ENCODE measurements at places on chromosomes 11 and 22.

GRCh38 chr11:106276859-106277436, 199.5 kb downstream of the AASDHPPT start:
- DNase-seq, result no peak

DNA sequence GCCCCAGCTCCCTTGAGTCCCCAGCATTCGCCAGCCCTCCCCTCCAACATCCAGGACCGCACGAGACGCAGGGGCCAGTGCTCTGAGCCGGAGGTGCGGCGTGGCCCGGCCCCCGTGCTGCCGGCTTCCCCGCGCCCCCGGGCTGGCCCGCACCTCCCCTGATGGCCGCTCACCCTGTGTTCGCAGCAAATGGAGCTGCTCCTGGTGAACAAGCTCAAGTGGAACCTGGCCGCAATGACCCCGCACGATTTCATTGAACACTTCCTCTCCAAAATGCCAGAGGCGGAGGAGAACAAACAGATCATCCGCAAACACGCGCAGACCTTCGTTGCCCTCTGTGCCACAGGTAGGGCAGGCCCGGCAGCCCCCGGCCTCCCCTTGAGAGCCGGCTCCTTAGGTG, 2.7 kb downstream of the CCND1 start:
- DNase-seq, result no peak

DNA sequence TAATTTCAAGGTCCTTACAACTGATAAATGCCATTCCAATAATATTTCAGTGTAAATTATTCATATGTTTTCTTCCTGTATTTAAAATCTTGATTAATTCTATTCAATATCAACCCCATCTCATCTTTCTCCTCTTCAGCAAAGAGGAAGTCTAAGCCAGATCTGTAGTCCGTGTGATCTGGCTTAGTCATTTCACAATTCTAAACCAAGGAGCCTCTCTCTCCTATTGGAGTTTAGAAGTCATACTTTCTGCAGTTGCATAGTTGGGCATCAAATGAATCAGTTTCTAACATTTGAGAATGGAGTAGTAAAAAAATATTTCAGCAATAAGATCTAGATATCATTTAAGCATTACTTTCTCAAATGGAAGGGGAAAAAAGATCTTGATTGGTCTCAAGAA, 354.9 kb downstream of the JRKL start:
- DNase-seq, result no peak

DNA sequence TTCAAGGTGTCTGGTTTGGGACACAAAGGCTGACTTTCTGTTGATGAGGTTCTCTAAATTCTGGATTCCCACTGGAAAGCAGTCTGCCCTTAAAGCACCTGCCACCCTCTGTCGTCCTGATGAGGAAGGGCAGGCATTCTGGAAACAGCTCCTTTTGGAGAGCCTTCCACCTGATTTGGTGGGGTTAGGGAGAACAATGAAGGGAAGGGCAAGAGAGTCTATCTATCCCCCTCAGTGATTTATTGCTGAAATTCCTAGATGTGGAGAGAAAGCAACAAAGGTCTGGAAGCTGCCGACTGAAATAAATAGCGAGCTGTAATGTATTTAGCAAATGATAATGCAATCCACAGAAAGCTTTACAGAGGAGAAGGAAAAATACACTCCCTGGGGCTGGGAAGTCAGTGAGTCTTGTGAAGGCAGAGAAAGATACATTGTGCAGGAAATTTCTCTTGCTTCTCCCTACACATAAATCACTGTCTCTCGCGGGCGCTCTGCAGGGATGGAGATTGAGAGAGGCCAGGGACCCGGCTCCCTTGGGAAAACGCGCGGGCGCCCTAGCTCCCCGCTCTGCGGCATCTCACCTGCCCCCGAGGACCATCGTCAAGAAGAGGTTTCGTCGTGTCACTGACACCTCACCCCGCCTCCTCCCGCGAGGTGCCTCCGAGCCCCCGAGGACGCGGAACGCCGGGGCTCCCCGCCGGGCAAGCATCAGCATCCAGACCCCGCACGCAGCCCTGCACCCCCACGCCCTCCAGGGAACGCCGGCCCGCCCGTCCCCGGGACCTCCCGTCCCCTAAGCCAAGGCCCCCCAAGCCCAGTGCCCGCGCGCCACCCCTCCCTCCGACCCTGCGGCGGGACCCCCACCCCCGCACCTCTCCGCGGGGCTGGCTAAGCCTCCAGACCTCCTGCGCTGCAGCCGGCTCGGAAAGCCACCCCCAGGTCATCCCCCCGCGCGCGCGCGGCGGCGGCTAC, 673 bp downstream of the CDON start:
- DNase-seq, result peak; percentile 8

GRCh38 chr22:31019191-31019930, 50.3 kb downstream of the TUG1 start:
- no peak for DNase-seq

DNA sequence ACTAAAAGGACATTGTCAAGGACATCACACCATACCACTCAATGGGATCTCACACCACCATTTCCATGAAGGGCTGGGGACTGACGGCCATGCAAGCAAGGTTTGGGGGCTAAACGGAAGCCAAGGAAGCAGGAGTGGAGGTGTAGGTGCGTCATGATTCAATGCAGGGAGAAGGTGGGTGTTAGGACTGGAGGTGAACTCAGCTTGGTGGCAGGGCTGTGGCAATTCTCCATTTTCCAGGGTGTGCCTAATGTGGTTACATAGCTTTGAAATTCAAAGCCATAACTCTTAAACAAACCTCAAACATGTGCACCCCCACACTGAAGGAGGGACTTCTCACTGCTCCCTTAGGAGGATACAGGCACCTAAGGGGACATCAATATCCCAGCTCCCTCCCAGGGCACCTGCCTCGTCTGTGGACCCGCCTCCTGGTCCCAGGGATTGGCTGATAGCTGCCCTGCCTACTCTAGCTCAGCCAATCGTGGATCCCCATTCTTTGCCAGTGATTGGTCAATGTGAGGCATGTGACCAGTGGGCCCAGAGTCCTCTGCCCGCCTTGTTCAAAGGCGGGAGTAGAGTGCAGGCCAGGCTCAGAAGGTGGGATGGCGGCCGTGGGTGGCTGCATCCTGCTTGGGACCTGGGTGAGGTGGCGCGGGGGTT, 64.6 kb downstream of the CTTN start:
- no peak for DNase-seq

- no peak for DNase-seq
These were observed 30.9 kb upstream of the WNT7B start for GRCh38 chr22:46007848-46008261.

GRCh38 chr11:117907276-117908108, 21.7 kb downstream of the TMPRSS13 start:
- DNase-seq, result peak; percentile 36

GRCh38 chr22:43862074-43862881, at the start of gene SULT4A1:
Gene SULT4A1, minus strand, starts transcription at chr22:43862513. Its CDS starts 131 bp downstream, at chr22:43862382.
- DNase-seq, result no peak

- no peak for DNase-seq
These were observed 21.6 kb upstream of the PEX26 start for GRCh38 chr22:18056161-18056666.

- DNase-seq, result no peak
These were observed 17.1 kb upstream of the TFIP11 start for GRCh38 chr22:26529345-26529744.

DNA sequence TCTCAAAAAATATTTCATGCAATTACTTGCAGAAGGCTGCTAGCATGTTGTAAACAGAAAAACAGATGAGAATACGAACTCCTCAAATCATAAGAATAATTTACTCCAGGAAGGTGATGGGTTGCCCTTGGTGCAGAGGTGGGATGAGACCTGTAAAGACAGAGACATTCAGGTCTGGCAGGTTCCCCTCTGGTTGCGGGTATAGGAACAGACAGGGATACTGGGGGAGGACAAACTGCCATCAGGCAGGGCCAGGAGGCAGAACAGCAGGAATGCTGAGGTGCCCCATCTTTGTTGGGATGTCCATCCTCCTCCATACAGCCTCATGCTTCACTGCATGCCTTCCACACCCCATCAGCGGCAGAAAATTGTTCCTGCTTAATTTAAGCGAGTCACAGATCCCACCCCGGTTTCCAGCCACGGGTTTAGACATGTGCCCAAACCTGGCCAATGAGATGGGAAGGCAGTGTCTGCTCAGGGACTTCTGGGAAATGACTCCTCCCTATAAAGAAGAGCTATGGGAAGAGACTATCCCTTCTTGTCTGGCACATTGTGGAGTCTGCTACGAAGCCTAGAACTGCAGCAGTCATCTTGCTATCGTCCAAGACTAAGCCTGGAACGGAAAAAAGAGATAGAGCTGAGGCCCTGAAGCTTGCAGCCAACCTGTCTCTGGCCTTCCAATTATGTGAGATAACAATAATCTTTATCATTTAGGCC, 23.1 kb upstream of the IRAG1 start:
- DNase-seq, result no peak

GRCh38 chr11:20353829-20354434, 9.6 kb upstream of the HTATIP2 start:
- DNase-seq, result no peak

DNA sequence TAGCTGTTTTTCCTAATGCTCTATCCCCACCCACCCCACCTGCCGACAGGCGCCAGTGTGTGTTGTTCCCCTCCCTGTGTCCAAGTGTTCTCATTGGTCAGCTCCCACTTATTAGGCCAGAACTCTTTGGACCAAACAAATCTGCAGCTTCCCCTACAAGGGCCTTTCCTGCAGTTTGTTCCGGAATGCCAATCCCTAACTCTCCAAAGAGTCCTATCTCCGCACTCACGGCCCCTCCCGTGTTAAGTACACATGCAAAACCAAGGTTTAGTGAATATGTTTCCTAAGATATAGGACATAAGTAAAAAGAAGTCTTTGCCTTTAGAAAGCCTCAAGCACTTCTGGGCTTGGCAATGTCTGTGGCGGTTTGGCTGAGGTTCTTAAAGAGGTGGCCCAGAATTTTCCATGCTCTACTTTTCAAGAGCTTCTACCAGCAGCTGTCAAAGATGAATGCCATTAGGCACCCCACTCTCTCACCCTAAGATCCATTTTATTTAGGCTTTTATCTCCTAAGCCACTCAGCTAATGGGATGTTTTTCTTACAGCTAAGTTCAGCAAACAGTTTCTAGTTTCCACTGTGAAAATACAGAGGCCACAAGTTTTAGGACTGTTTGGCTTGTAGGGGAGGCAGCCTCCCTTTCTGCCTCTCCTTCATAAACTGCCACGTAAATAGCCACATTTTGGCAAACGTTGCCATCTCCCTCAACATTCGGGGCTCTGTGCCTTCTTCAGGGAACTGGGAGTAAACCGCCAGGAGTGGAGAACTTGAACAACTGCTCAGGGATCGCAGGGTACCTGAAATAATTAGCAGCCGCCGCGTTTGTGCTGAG, 1.6 kb downstream of the CD59 start:
- DNase-seq, result no peak

DNA sequence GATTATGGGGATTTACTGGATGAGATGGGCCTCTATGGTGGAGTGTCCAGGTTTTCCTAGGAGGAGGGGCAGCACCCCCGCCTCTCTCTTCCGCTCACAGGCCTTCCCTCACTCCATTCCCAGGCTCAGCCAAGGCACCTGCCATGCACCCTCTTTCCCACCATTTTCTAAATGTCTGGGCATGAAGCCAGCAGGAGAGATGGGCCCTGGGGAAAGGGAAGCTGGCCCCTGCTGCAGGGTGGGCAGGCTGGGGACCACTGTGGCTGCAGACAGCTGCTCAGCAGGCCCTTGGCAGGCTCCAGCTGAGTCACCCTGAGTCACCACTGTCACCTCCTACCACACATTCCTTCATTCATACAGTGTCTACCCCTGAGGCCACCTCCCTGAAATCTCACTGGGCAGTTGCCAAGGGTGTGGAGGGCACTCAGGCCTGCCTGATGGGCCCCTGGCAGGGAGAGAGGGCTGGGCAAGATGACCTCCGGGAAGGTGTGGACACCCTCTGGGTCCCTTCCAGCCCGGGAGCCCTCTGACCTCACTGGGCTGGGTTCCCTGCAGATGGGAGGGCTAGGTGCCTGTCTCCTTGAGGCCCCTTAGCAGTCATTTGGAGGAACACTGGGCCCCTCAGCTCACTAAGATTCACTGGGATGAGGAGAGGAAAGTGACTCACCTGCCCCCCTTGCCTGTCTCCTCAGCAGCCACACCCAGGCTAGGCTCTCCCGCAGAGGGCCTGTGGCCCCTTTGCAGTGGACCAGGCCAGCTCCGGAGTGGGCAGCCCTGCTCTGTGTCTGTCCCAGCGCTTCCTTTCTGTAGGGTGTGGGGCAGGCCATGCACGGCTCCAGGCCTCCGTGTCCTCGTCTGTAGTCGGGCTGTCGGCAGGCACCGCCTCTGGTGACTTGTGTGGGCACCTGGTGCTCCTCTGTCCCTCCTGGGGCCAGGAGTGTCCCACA, 7.8 kb downstream of the MYEOV start:
- DNase-seq, result no peak

DNA sequence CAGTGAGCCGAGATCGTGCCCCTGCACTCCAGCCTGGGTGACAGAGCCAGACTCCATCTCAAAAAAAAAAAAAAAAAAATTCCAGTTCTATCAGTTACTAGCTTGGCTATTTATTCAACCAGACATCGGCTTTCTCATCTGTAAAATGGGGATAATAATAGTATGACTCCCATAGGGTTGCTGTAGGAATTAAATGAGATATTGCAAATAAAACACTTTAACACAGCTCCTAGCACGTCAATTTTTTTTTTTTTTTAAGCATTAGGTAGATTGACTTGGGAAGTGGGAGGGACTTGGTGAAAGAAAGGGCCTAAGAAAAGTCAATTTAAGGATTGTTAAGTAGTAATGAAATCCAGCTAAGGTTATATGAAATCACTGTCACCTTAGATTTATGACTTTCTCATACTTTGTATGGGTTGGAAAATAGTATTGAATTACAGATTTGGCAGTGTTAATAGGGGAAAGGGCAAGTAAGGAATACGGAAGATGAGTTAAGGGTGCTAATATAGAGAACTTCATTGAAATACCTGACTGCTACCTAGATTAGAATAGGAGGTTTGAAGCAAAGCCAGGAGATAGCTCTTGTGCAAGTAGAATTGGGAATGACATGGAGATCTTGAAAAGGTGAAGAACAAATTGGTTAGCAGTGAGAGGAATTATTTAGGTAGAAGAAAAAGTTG, 28.8 kb downstream of the BIRC2 start:
- DNase-seq, result no peak
